RPMI8226 (cell line): ENCODE measurements at places on chromosomes 5 and 9.

GRCh38 chr9:99466104-99466503 is 244.0 kb downstream of the SEC61B start:
- no peak for DNase-seq

GRCh38 chr5:128212191-128212806 is 128.7 kb downstream of the SLC12A2 start:
- no peak for DNase-seq

- DNase-seq: no peak
Observed at GRCh38 chr9:129036923-129037766, 719 bp downstream of the MIGA2 start.

GRCh38 chr5:59607138-59607765 is 286.3 kb downstream of the PDE4D start:
- DNase-seq: no peak

DNA sequence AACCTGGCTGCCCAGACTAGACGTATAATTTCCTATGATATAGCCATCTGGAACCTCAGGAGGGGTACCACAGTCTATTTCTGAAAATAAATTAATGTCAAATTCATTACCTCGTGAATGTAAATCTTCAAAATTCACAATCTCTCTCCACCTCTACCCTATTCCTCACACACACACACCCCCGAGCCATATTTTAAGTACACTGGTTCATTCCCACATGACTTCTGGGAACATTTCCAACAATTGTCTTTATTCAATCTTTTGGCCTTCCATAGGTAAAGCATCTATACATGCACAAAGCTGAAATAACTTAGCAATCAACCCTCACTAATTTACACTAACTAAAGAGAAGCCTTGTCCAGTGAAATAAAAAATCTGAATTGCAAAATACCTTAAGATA is 32.7 kb downstream of the SUSD1 start:
- DNase-seq: no peak

- no peak for DNase-seq
Observed at GRCh38 chr5:13698885-13699284, 245.6 kb downstream of the DNAH5 start.

DNA sequence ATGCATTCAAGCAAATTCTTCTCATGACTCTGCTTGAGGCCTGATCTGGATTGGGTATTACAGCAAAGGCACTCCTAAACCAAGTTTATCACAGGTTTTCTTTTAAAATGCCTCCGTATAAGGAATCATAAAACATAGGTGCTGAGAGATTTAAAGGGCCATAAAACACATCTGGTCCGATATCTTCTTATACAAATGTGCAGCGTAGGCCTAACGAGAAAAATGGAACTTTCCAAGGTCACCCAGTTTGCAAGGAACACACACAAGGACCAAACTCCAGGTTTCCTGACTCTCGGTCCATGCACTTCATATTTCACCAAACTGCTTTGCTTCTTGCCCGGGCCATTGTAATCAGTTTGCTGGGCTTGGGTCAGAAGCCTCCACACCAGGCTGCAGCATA is 22.1 kb downstream of the SH3RF2 start:
- DNase-seq: no peak

DNA sequence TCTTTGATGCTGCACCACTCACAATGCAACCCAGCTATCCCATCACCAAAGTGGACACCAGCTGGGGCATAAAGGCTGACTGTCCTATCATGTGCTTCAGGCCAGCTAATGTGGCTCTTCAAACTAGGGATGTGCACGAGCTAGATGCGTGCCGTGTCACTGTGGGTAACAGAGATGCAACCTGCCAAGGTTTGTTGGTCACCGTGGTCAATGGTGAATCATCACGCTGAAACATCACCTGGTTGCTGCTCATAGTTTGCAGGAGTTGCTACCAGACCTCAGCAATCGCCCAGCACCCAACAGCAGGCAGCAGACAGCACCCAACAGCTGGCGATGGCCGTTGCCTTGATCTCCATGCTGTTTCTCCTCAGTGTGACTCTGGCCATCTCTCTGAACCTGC is 2.1 kb upstream of the PCDHGA1 start:
- DNase-seq: no peak

GRCh38 chr5:74660873-74661272 is 20.3 kb upstream of the ENC1 start:
- no peak for DNase-seq

DNA sequence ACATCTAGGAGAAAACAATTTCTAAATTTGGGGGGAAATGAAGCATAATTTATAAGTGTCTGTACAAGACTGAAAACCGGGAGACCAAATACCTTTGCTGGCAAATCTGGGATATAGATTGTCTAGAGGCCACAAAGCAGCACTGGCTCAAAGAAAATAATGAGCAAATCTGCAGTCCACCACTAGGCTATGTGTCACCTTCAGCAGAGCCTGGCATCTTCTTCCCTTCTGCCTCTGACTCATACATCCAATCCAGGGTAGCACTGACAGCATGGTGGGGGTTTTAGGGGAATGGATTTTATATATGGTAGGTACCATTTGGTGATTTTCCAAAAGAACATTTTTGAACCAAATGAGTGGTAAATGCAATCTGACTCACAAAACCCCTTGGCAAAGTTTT is 12.8 kb downstream of the FAM81B start:
- DNase-seq: no peak

GRCh38 chr9:130682421-130683121 is 11.0 kb upstream of the EXOSC2 start:
- DNase-seq: peak; percentile 80

DNA sequence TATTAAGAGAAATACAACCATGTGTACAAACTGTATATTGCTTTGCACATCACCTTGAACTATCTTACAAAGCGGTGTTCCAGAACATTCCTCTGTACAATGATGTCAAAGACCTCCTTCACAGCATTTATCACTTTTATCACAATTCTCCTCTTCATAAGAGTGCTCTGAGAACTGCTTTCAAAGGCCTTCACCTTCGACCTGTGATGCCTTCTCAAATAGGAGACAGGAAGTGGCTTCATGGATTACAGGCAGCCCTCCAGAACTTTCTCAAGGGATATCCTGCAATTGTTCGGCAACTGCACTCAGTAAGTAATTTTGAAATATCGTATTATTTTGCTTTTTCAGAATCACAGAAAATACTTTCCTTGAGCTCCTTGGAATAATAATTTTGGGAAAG is 68.0 kb upstream of the IL7R start:
- DNase-seq: no peak

- DNase-seq: no peak
Observed at GRCh38 chr9:79490657-79491248, 81.0 kb upstream of the TLE4 start.

- no peak for DNase-seq
Observed at GRCh38 chr9:89695441-89695891, 90.7 kb downstream of the GADD45G start.

DNA sequence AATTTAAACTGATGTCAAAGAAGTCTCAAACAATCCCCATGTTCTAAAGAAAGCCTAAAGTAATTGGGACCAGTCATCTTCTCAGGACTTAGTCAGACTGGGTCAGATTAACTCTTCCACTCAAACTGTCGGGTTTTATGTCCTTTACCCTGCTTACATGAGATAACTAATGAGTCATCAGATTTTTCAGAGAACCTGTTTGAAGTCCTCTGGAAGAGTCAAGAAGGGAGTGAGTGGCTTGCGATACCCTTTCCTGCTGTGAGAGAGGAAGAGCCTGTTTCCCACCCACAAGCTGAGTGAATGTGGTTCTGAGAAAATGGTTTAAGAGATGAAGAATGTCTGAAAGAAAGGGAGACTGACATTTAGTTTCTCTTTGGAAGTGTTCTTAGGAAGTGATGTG is 1866.7 kb upstream of the C9orf72 start:
- DNase-seq: no peak

- DNase-seq: no peak
Observed at GRCh38 chr5:104914536-104915070, 1352.0 kb upstream of the NUDT12 start.

GRCh38 chr9:116394894-116395698 is 241.5 kb downstream of the PAPPA start:
- no peak for DNase-seq

DNA sequence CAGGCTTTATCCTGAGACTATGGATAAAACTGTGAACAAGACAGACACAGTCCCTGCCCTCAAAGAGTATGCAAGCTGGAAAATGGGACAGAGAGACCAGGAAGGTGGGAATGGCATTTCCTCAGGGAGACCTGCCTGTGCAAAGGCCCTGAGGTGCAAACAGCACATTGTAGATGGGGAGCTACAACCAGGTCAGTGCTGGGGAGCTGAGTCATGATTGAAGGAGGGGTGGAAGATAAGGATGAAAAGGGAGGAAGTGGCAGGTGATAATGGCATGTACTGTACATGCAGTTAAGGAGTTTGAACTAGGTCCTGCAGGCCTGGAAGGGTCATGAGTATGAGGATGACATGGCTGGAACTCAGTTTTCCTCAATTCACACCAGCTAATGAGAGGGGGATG is 75.5 kb upstream of the BOD1 start:
- DNase-seq: no peak

GRCh38 chr9:79257228-79257781 is 314.5 kb upstream of the TLE4 start:
- no peak for DNase-seq

- no peak for DNase-seq
Observed at GRCh38 chr5:151602806-151603205, 11.7 kb upstream of the FAT2 start.

- peak; percentile 3 for DNase-seq
Observed at GRCh38 chr5:124410539-124411488, 335.6 kb downstream of the ZNF608 start.

DNA sequence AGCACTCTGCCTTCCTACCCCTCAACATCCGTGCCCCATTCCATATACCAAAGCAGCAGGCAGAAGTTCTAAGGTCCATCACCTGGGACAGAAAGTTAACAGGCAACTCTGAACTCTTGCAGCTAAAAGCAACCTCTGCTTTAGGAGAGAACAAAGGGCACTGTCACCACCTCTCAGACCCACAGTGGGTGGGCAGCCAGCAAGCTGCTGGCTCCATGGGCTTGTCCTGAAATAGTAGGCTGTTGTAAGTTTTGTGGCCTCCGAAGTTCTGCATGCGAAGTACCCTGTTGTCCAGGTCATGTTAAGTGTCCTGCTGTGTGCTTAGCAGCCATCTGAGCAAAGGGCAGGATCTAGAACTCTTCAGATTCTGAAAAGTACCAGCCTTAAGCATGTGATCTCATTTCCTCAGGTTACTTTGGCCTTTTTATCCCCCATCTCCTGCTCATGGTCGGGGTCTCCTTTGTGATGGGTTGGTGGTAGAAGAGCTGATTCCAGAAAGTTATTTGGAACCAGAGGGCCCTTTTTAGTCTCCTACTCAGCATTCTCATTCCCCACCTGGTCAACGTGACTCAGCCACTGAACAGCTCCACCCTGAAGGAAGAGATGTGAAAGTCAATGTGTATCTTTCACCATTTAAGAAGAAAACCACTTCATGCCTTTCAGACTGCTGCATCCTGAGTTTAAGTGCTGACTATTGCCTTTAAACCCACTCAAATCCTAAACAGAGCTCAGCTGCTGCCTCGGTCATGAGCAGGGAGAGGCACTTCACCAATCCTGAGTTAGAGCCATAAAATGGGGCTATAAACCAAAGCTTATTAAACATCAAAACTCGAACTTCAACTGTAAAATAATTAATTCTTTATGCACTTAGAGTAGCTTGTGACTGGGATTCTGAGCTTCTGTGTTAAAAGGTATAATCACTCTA is 121.4 kb downstream of the DPYSL3 start:
- no peak for DNase-seq

DNA sequence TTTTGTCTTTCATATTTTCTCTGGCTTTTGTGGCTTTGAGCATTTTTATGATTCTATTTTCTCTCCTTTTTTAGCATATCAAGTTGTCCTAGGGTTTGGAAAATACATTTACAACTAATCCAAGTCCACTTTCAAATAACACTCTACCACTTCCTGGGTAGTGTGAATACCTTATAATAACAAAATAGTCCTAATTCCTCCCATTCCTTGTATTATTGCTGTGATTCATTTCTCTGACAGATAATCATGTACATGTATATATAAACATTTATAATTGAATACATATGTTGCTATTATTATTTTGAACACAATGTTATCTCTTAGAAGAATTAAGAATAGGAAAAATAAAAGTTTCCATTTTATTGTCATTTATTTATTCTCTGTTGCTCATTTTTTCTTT is 14.9 kb upstream of the ADAM19 start:
- DNase-seq: no peak

DNA sequence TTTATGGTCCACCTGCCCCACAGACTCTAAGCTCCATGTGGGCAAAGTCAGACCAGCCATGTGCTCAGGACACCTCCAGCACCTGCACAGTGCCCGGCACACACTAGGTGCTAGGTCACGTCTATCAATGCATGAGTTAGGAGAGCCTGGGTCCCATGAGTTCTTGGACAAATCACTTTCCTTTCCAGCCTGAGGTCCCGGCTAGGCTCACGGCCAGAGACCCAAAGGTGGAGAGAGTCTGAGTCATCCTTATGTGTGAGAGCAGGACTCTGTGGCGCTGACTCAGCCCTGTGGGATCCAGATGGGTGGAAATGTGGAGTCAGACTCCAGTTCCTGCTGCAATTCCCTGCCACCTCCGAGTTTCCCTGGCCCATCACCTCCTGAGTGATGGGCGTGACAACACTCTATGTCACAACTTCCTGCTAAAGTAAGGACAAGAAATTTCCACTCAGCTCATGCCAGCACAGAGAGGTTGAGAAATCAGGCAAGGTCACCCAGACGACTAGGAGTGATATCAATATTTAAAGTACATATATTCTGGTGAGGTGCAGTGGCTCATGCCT is 2.5 kb upstream of the ST6GALNAC4 start:
- DNase-seq: no peak

DNA sequence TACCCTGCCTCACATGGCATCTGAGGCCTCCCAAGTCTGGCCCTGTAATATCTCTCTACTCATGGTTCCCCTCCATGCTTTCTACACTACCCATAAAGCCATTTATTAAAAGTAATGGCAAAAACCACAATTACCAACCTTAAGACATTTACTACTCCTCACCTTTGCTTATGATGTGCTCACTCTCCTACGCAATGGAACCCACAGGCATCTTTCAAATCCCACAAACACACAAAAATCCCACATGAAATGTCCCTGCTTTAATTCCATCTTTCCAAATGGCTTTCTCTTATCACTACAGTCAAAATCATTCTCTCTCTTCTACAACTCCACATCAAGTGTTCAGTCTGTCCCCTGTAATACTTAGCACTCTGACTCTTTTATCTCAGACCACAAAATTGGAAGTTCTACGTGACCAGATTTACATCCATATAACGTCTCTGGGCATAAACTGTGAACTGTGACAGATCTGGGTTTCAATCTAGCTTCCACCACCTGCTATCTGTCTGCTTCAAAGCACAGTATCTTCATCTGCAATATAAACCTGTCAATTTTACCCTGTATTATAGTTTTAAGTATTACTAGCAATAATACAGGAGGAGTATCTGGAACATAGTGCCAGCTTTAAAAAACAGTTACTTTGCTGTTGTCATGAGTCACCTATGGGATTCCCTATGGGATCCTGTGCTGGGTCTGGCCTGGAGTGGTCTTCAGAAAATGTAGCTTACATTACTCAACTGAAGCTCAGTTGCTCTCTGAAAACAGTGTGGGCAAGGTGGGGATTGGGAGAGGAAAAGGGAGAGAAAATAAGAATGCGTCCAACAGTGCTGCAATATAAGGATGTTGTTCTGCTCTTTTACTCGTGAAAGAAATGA is 137.1 kb upstream of the TRIM32 start:
- DNase-seq: no peak
